ENCODE measurements at places on chromosomes 2 and 18.

- H3K27me3 ChIP-seq = no peaks in the 10 kb centered on the region
- H3K4me3 ChIP-seq = no peak overlapping the region
- H3K27ac ChIP-seq = no peak overlapping the region
- H3K36me3 ChIP-seq = peaks cover 46% of the 10 kb centered on the region
Observed at GRCh38 chr2:200494048-200494447, 15.8 kb downstream of the KCTD18 start.

DNA sequence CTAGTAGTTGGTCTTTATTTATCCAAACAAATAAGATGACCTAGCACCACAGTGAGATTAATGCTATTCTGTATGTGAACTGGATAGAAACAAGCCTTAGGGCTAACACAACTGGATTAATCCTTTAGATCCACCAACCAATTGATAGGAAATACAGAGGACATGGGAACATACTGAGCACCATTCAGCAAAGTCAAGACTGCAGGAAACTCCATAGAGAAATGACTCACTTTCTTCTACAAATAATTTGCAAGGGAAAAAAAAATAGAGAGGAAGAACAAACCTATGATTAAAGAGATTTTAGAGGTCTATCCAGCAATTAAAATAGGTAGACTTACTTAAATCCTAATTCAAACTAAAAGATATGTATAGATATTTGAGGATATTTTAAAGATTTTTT, 23.9 kb downstream of the WDFY1 start:
- peaks cover 14% of the 10 kb centered on the region for H3K36me3 ChIP-seq
- H3K4me1 ChIP-seq = peaks cover 26% of the 10 kb centered on the region
- no peak for DNase-seq
- H3K27me3 ChIP-seq = no peaks in the 10 kb centered on the region

GRCh38 chr18:9067823-9068222, 34.7 kb upstream of the NDUFV2 start:
- DNase-seq = no peak
- peaks cover 6% of the 10 kb centered on the region for H3K4me1 ChIP-seq
- no peaks in the 10 kb centered on the region for H3K36me3 ChIP-seq
- H3K27ac ChIP-seq = no peak overlapping the region

DNA sequence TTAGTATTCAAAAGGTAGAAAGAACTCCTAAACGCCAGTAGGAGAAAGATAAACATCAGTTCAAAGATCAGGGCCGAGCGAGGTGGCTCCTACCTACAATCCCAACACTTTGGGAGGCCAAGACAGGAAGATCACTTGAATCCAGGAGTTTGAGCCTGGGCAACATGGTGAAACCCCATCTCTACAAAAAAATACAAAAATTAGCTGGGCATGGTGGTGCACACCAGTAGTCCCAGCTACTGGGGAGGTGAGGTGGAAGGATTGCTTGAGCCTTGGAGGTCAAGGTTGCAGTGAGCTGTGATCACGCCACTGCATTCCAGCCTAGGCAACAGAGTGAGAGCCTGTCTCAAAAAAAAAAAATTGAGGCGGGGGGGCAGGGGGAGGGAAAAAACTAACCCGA, 40.6 kb downstream of the MBOAT2 start:
- H3K4me3 ChIP-seq = no peak overlapping the region
- no peak for DNase-seq
- no peaks in the 10 kb centered on the region for H3K27me3 ChIP-seq
- H3K4me1 ChIP-seq = peaks cover 12% of the 10 kb centered on the region

DNA sequence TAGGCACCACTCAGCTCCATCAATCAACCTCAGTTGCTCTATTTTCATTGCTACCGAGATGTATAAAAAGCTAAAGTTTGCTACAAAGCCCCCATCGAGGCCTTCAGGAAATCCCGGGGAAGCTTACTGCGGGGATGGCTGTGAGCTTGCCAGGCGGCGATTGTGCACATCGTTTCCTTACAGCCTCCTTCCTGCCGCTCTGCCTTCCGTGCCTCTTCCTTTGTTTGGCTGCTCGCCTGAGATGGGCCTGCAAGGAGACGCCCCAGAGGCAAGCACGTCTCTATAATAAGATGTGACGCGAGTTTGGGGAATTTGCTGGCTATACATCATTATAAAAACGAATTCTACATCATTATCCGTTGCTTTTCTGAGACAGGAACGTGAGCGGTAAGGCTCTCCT, 41.6 kb downstream of the DHRS9 start:
- H3K4me1 ChIP-seq = no peaks in the 10 kb centered on the region
- H3K36me3 ChIP-seq = no peaks in the 10 kb centered on the region
- no peak for DNase-seq
- H3K27me3 ChIP-seq = peaks cover 8% of the 10 kb centered on the region
